ENCODE measurements at places on chromosomes 16 and 17. TPM values are rescaled to one million over a fixed set of nuclear protein-coding genes. Genes with fewer than 3 reads are reported as not detected.
A peak's percentile ranks its signal among the peaks of the same experiment; 100 is the strongest.

DNA sequence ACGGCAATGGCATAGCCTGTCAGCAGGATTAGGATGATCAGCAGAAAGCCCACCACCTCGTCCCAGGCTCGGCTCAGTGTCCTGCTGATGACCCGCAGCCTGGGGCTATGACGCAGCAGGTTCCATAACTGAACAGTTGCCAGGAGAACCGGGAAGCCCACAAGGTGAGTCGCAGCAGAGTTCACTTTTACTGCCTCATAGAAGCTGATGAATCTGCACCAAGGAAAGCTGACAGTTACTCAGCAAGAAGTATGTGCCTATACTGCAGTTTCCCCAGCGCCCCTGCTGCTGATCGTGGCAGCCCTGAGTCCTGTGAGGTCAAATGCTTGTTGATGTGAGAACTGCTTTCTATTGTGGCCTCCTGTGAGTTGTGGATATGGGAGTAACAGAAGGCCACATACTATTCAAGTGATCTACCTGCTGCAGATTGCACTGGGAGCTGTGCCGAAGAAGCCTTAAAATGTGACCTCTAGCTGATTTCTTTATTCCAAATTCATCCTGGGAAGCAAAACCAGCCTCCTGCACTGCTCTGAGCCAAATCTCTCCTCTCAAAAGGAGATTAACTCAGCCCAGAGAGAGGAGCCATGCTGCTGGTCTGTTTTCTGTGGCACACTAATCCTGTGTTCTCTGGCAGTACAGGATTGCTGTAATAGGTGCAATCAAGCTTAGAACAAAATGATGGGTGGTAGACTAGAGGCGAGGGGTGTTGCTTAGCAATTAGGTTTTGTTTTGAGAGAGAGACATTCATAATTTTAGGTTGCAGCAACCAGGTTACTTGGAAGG lies 38.8 kb downstream of the IST1 start:
- peak; percentile 32 for DNase-seq

DNA sequence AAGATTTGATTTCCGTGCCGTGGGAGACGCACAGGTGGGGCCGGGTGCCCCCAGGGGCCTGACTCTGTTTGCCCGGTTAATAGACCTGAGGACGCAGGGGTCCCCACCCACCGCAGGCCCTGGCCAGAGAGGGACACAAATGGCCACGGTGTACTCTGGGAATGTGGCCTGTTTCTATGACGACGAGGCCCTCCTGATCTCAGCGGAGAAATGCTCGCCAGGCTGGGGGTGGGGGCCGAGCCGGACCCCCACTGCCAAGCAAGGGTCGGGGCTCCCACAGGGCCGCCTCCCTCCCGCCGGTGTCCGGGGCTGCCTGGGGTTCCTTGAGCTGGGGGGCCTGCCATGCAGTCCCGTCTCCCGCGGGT lies 24.5 kb upstream of the C1QTNF8 start:
- DNase-seq = no peak

DNA sequence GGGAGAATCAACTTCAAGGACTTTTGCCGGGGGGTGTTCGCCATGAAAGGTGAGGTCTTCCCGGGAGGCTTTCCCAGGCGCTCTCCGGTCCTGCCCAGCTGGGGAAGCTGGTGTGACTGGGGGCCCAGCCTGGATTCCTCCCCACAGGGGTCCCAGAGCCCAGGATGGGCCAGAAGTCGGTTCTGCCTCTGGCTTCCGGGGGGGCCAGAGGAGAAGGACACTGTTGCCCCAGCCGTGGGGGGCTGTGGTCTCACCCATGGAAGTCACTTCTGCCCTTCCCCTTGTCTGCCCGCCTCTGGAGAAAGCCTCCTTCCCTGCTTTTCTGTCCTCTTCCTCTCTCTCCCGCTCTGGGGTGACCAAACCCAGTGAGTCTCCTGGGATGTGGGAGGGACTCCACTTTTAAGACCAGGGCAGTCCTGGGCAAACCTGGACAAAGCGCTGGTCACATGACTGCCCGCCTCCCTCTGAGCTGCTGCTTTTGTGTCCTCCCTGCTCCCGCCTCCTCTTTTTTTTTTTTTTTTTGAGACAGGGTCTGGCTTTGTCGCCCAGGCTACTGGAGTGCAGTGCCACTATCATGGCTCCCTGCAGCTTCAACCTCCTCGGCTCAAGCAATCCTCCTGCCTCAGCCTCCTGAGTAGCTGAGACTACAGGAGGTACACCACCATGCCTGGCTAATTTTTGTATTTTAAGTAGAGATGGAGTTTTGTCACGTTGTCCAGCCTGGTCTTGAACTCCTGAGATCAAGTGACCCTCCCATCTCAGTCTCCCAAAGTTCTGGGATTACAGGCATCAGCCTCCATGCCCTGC lies 40.6 kb downstream of the RAB11FIP4 start:
- no peak for DNase-seq

The MARVELD3 gene
- 37.7 TPM for total RNA-seq

The COG4 gene
- total RNA-seq = 52.9 TPM
